ENCODE measurements at places on chromosomes 3 and 15. TPM values are rescaled to one million over a fixed set of nuclear protein-coding genes. Genes with fewer than 3 reads are reported as not detected.
A peak's percentile ranks its signal among the peaks of the same experiment; 100 is the strongest.

DUT gene
- 122 TPM for total RNA-seq

NMB gene
- 4.1 TPM for total RNA-seq

- no peaks in the 10 kb centered on the region for H3K4me1 ChIP-seq
- peak; percentile 96 for DNase-seq
- no peaks in the 10 kb centered on the region for H3K36me3 ChIP-seq
- H3K4me3 ChIP-seq, result no peak overlapping the region
- H3K27me3 ChIP-seq, result no peaks in the 10 kb centered on the region
- no peak overlapping the region for H3K27ac ChIP-seq
Measured at GRCh38 chr15:81274931-81275707, 48.8 kb downstream of the STARD5 start.

GRCh38 chr15:82944056-82944455 is 8.5 kb downstream of the HOMER2 start:
- no peak overlapping the region for H3K27ac ChIP-seq
- no peaks in the 10 kb centered on the region for H3K4me1 ChIP-seq
- no peak for DNase-seq
- no peaks in the 10 kb centered on the region for H3K36me3 ChIP-seq
- H3K4me3 ChIP-seq, result no peak overlapping the region

GRCh38 chr15:84826369-84826823 is 9.2 kb downstream of the ALPK3 start:
- no peaks in the 10 kb centered on the region for H3K27me3 ChIP-seq
- no peak overlapping the region for H3K4me3 ChIP-seq
- H3K36me3 ChIP-seq, result peaks cover 25% of the 10 kb centered on the region
- peak overlapping the region; percentile 32 for H3K27ac ChIP-seq
- peaks cover 5% of the 10 kb centered on the region for H3K4me1 ChIP-seq
- peak; percentile 54 for DNase-seq

DNA sequence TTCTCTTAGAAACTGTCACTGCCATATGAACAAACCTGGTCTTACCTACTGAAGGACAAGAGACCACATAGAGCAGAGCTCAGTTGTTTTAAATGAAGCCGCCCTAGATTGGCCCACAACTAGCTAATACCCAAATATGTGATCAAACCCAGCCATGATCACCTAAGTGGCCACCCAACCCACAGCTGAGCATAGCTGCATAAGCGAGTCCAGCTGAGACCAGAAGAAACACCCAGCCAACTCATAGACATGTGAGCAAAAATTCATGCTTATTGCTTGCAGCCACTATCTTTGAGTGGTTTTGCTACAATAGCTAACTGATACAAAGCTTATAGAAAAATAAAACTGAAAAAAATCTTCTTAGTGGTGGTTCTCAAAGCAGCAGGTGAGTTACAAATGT is 124.3 kb upstream of the CPNE4 start:
- no peaks in the 10 kb centered on the region for H3K27me3 ChIP-seq
- no peaks in the 10 kb centered on the region for H3K36me3 ChIP-seq
- no peaks in the 10 kb centered on the region for H3K4me1 ChIP-seq
- H3K27ac ChIP-seq, result no peak overlapping the region
- H3K4me3 ChIP-seq, result no peak overlapping the region

DNA sequence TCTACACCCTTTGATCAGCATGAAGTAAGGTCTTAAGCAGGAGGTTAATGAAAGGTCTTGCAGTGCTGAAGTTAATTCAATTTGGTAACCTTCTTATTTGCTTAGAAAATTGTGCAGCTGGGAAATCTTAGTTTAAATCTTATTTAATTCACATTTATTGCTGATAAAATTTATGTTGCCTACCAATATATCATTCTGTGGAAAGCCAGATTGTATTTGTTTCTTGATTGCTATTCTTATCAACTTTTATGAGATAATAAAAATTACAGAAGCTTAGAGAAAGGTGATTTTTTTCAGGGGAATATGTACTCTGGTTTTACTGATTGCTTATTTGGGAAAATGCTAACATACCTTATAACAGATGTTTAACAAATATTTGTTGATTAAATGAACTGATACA is 64.0 kb upstream of the PAQR5 start:
- H3K4me1 ChIP-seq, result no peaks in the 10 kb centered on the region
- no peak overlapping the region for H3K27ac ChIP-seq
- no peaks in the 10 kb centered on the region for H3K27me3 ChIP-seq
- H3K4me3 ChIP-seq, result no peak overlapping the region
- H3K36me3 ChIP-seq, result no peaks in the 10 kb centered on the region

DNA sequence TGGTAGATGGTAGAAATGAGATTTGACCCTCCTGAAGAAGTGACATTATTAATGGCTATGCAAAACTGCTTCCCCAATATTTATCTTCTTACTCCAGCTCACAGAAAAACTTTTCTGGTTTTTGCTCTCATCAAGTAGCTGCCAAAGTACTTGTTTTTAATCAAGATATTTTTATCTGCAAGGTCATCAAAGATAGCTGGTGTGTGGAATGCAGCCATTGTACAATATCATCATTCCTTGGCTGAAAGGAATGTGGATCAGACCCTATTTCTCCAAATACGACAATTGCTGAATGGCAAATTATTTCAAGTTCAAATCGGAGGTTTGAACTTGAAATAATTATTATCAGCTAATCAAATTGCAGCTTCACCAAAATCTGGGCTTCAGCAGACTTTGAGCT is 126.9 kb upstream of the SLC7A14 start:
- no peaks in the 10 kb centered on the region for H3K36me3 ChIP-seq
- no peak for DNase-seq
- H3K4me3 ChIP-seq, result no peak overlapping the region

DNA sequence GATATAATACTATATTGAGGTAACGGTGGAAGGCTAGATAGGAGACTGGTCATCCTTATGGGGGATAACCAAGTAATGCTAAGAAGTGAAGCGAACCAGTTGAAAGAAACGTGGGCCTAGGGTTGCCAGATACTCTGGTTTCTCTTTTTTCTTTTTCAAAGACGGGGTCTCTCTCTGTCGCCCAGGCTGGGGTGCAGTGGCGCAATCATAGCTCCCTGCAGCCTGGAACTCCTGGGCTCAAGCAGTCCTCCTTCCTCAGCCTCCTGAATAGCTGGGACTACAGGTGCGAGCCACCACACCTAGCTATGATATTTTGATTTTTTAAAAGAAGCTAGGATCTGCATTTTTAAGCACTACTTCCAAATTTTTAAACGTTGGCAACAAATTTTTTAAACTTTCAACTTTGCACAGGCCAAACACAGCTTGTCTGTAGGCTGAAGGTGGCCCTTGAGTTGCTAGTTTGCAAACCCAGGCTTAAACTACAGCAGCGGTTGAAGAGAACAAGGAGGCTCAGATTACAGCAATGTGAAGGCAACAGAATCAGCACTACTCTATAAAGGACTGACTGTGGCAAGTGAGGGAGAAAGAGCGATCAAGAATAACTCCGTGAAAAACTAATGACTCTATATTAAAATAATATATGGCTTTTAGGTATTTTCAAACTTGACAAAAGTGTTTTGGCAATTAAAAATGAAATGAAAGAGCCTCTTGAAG is 1.2 kb upstream of the RUBCN start:
- no peaks in the 10 kb centered on the region for H3K36me3 ChIP-seq
- peaks cover 7% of the 10 kb centered on the region for H3K4me1 ChIP-seq

DNA sequence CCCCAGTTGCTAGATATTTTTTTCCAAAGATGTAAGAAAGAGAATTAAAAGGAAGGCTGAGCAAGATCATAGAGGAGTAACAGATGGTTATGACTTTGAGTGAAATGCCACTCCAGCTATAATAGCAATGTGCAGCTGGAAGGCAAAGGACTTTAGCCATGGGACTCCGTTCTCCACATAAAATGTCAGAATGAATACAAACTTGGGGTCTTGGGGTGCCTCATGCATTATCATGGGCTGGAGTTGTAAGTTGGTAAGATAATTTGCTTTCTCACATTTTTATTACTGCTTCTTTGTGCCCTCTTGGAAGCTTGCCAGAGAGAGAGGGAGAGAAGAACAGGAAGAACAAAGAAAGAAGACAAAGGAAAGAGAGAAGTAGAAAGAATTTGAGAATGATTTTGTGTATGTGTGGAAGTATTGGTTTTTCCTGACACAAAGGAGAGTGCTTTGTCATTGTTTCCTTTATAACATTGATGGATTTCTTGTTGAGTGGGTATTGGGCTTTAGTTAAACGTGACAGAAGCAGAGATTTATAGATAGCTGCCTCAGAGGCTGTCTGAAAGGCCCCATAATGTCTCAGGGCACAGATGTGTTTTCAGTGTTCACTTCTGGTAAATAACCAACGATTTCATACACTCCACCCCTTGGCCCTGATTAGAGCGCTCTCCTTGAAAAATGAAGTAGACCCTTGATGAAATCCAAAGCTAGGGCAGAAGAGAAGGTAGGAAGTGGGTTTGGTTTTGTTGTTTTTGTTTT is 715.3 kb downstream of the NR2F2 start:
- H3K27me3 ChIP-seq, result no peaks in the 10 kb centered on the region
- no peak overlapping the region for H3K27ac ChIP-seq
- no peak overlapping the region for H3K4me3 ChIP-seq

- H3K4me1 ChIP-seq, result peaks cover 9% of the 10 kb centered on the region
- H3K27ac ChIP-seq, result no peak overlapping the region
- no peak overlapping the region for H3K4me3 ChIP-seq
- H3K36me3 ChIP-seq, result no peaks in the 10 kb centered on the region
- DNase-seq, result no peak
Measured at GRCh38 chr3:71680603-71681002, 44.6 kb downstream of the EIF4E3 start.

- no peak for DNase-seq
- H3K36me3 ChIP-seq, result no peaks in the 10 kb centered on the region
- no peaks in the 10 kb centered on the region for H3K4me1 ChIP-seq
- no peak overlapping the region for H3K27ac ChIP-seq
- no peak overlapping the region for H3K4me3 ChIP-seq
- no peaks in the 10 kb centered on the region for H3K27me3 ChIP-seq
Measured at GRCh38 chr3:36434687-36435426, 54.6 kb downstream of the STAC start.

GRCh38 chr3:168865022-168865551 is 769.4 kb upstream of the GOLIM4 start:
- H3K4me1 ChIP-seq, result no peaks in the 10 kb centered on the region
- peak; percentile 60 for DNase-seq
- no peak overlapping the region for H3K4me3 ChIP-seq
- H3K27ac ChIP-seq, result no peak overlapping the region
- H3K36me3 ChIP-seq, result no peaks in the 10 kb centered on the region
- H3K27me3 ChIP-seq, result no peaks in the 10 kb centered on the region

DNA sequence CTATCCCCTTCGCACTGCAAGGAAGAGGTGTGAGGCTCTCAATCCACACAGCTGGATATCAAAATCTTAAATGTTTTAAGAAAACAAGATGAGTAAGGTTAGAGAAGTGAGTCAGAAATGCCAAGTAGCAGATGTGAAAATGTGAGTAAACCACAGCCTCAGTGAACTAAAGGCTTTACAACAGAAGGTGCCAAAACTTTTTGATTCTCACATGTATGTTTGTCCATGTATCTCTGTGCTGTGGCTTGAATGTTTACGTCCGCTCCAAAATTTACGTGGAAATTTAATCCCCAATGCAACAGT is 126.8 kb upstream of the PFN2 start:
- H3K4me1 ChIP-seq, result no peaks in the 10 kb centered on the region
- peak; percentile 43 for DNase-seq
- H3K27ac ChIP-seq, result no peak overlapping the region
- H3K27me3 ChIP-seq, result no peaks in the 10 kb centered on the region
- H3K4me3 ChIP-seq, result no peak overlapping the region

DNA sequence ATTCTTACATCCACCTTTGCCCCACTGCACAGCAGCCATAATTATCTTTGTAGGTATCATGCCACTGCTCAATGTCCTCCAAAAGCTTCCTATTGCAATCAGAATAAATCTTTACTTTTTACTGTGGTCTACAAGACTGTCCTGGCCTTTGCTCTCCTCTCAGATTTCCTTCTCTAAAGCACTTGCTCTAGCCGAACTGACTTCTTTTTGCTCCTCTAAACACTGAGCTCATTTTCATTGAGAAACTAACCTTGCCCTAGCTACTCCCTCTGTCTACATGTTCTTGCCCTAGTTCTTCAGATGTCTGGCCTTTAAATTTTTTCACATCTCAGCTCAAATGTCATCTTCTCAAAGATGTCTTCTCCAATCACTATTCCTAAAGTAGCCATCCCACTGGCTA is 342.8 kb downstream of the TBC1D5 start:
- no peak for DNase-seq
- no peaks in the 10 kb centered on the region for H3K27me3 ChIP-seq
- H3K36me3 ChIP-seq, result peaks cover 3% of the 10 kb centered on the region
- H3K4me3 ChIP-seq, result no peak overlapping the region
- H3K27ac ChIP-seq, result no peak overlapping the region

- H3K4me3 ChIP-seq, result no peak overlapping the region
- no peak overlapping the region for H3K27ac ChIP-seq
- H3K27me3 ChIP-seq, result no peaks in the 10 kb centered on the region
- H3K4me1 ChIP-seq, result no peaks in the 10 kb centered on the region
Measured at GRCh38 chr3:191449256-191449655, 11.7 kb upstream of the PYDC2 start.

GRCh38 chr3:55682461-55682860 is 195.4 kb upstream of the WNT5A start:
- no peak for DNase-seq
- H3K27ac ChIP-seq, result no peak overlapping the region
- H3K36me3 ChIP-seq, result no peaks in the 10 kb centered on the region
- no peaks in the 10 kb centered on the region for H3K27me3 ChIP-seq

GRCh38 chr3:108448593-108448992 is 61.8 kb downstream of the MYH15 start:
- H3K4me1 ChIP-seq, result no peaks in the 10 kb centered on the region
- no peak overlapping the region for H3K27ac ChIP-seq
- H3K36me3 ChIP-seq, result no peaks in the 10 kb centered on the region

- no peaks in the 10 kb centered on the region for H3K36me3 ChIP-seq
- no peak overlapping the region for H3K4me3 ChIP-seq
- no peak overlapping the region for H3K27ac ChIP-seq
- no peaks in the 10 kb centered on the region for H3K27me3 ChIP-seq
Measured at GRCh38 chr3:5140230-5140621, 18.1 kb downstream of the ARL8B start.

- DNase-seq, result no peak
- H3K27me3 ChIP-seq, result no peaks in the 10 kb centered on the region
- no peak overlapping the region for H3K27ac ChIP-seq
- H3K4me1 ChIP-seq, result no peaks in the 10 kb centered on the region
Measured at GRCh38 chr3:83426300-83426699, 1532.5 kb upstream of the CADM2 start.

GRCh38 chr3:130539005-130539404 is 22.0 kb downstream of the COL6A6 start:
- H3K4me1 ChIP-seq, result no peaks in the 10 kb centered on the region
- H3K36me3 ChIP-seq, result no peaks in the 10 kb centered on the region
- peaks cover 59% of the 10 kb centered on the region for H3K27me3 ChIP-seq
- no peak overlapping the region for H3K27ac ChIP-seq

DNA sequence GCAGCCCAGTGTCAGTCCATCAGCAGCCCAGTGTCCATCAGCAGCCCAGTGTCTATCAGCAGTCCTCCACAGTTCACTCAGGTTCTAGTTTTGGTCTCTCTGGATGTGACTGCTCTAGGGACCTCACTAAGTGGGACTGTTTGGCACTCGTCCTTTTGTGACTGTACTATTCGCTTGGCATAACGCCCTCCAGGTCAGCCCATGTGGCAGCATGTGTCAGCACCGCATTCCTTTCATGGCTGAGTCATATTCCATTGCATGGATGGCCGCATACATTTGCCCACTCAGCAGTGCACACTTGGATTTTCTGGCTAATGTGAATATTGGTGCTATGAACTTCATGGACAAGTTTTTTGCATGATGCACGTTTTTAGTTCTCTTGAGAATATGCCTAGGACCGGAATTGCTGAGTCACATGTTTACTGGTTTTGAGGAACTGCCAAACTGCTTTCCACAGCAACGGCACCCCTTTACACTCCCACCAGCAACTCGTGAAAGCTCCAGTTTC is 16.4 kb downstream of the CHST13 start:
- H3K4me3 ChIP-seq, result no peak overlapping the region
- no peak for DNase-seq
- peaks cover 9% of the 10 kb centered on the region for H3K27me3 ChIP-seq
- H3K36me3 ChIP-seq, result no peaks in the 10 kb centered on the region
- no peak overlapping the region for H3K27ac ChIP-seq
- no peaks in the 10 kb centered on the region for H3K4me1 ChIP-seq
